A673 (cell line): ENCODE measurements at places on chromosomes 5 and 9. TPM values are rescaled to one million over a fixed set of nuclear protein-coding genes. Genes with fewer than 3 reads are reported as not detected.
A peak's percentile ranks its signal among the peaks of the same experiment; 100 is the strongest.

GRCh38 chr5:96407436-96407835, 25.6 kb downstream of the PCSK1 start:
- DNase-seq: no peak
- H3K27ac ChIP-seq: no peak overlapping the region
- no peaks in the 10 kb centered on the region for H3K27me3 ChIP-seq
- H3K4me3 ChIP-seq: no peak overlapping the region
- no peaks in the 10 kb centered on the region for H3K4me1 ChIP-seq

CCL28 gene
- total RNA-seq: 0.32 and 0.57 TPM in 2 replicates

DNA sequence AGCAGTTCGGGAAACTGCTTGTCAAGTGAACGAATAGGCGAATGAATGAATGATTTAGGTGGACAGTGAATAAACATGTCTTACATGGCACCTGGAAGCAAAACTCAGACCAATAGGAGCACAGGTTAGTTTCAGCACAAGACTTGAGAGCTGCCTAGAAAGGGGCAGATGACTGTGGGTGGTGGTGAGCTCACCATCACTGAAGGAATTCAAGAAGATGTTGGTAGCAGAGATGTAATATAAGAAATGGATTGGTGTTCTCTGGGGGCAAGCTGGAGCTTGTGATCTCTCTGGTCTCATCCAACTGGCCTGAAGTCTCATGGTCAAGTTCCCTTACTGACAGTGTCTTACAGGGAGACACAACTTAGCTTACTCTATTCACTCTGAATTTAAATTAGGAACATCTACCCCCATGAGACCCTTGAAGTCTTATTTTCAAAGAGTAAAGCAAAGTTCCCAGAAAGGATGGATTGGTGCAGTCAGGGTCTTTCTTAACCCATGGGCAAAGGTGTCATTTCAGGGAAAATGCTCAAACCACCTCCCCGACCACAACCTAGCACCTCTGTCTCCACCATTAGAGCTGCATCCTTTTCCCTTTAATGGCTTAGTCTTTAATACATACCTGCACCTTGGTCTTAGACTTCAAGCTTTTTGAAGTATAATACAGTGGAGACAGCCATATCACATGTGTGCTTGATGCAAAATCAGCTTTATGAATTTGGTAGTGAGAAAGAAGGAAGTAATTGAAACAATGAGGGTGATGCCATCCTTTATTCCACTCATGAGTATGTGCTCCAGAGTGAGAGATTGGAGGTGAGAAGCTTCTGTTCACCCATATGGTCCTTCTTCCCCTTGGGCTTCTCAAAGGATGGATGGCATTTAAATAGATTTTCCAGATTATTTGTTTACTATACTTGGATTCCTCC, 5.1 kb downstream of the LCP2 start:
- DNase-seq: no peak
- H3K4me3 ChIP-seq: no peak overlapping the region
- H3K27me3 ChIP-seq: no peaks in the 10 kb centered on the region
- H3K27ac ChIP-seq: no peak overlapping the region
- H3K4me1 ChIP-seq: no peaks in the 10 kb centered on the region

GRCh38 chr9:36503172-36504088, 69.3 kb upstream of the MELK start:
- H3K36me3 ChIP-seq: no peaks in the 10 kb centered on the region
- H3K27ac ChIP-seq: peak overlapping the region; percentile 21
- no peak for DNase-seq
- peaks cover 8% of the 10 kb centered on the region for H3K4me1 ChIP-seq
- no peaks in the 10 kb centered on the region for H3K27me3 ChIP-seq

GRCh38 chr5:140356853-140357725, 2.9 kb upstream of the SLC4A9 start:
- H3K27me3 ChIP-seq: no peaks in the 10 kb centered on the region
- DNase-seq: no peak
- H3K4me1 ChIP-seq: peaks cover 3% of the 10 kb centered on the region
- H3K4me3 ChIP-seq: no peak overlapping the region
- H3K27ac ChIP-seq: no peak overlapping the region

GRCh38 chr9:127756233-127756632, 21.1 kb upstream of the TOR2A start:
- no peak for DNase-seq
- H3K27me3 ChIP-seq: peaks cover 47% of the 10 kb centered on the region
- H3K27ac ChIP-seq: no peak overlapping the region
- no peak overlapping the region for H3K4me3 ChIP-seq
- peaks cover 3% of the 10 kb centered on the region for H3K4me1 ChIP-seq

- no peak for DNase-seq
- no peak overlapping the region for H3K27ac ChIP-seq
- H3K27me3 ChIP-seq: no peaks in the 10 kb centered on the region
- no peak overlapping the region for H3K4me3 ChIP-seq
Measured at GRCh38 chr9:5551368-5552150, 41.2 kb downstream of the PDCD1LG2 start.

- DNase-seq: peak; percentile 62
- H3K4me3 ChIP-seq: no peak overlapping the region
- H3K36me3 ChIP-seq: no peaks in the 10 kb centered on the region
- no peak overlapping the region for H3K27ac ChIP-seq
Measured at GRCh38 chr9:77960356-77961153, 71.1 kb downstream of the GNAQ start.

GRCh38 chr9:114263853-114264510, 58.9 kb upstream of the ORM1 start:
- no peak overlapping the region for H3K27ac ChIP-seq
- H3K27me3 ChIP-seq: no peaks in the 10 kb centered on the region
- H3K4me1 ChIP-seq: peaks cover 13% of the 10 kb centered on the region

FOXI1 gene
- not detected in 2 replicates for total RNA-seq

- H3K27ac ChIP-seq: no peak overlapping the region
- H3K4me3 ChIP-seq: no peak overlapping the region
- H3K4me1 ChIP-seq: no peaks in the 10 kb centered on the region
- no peaks in the 10 kb centered on the region for H3K27me3 ChIP-seq
- no peaks in the 10 kb centered on the region for H3K36me3 ChIP-seq
- no peak for DNase-seq
Measured at GRCh38 chr5:19886123-19886917, 101.7 kb downstream of the CDH18 start.

ZNF454 gene
- 2.4 and 3.4 TPM in 2 replicates for total RNA-seq
